ENCODE measurements at places on chromosomes 1 and 21.

DNA sequence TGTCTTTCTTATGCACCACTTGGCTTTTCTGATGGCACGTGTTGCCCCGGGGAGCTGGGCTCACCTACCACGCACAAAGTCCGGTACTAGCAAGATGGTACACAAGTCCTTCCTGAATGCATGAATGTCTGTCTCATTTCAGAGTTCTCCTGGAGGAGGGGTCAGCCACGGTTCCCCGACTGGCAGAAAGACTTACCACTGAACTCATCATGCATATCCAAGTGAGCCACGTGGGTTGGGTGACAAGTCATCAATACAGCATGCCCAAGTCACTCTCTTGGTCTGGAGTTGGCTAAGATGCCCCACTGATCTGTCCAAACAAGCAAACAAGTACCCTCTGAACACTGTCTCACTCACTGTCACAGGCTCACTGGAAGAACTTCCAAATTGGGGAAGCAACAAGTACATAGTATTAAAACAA is 28.6 kb upstream of the MX1 start:
- DNase-seq: no peak

DNA sequence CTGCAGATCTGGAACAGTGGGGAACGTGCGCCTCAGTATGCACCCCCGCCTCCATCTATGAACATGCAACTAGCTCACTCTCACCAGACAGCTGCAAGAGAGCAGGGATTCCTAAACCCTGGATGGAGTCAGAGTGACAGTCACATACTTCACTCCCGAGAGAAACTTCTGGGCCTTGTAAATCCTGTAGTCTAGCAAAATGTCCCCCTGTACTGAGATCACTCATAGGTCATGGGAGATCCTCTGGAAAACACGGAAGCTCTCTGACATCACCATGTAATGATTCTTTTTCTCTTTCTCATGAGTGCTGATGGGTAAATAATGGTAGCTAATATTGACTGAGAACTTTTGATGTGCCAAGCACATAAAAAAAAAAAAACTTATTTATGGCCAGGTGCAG is 23.4 kb upstream of the TARDBP start:
- DNase-seq: no peak

DNA sequence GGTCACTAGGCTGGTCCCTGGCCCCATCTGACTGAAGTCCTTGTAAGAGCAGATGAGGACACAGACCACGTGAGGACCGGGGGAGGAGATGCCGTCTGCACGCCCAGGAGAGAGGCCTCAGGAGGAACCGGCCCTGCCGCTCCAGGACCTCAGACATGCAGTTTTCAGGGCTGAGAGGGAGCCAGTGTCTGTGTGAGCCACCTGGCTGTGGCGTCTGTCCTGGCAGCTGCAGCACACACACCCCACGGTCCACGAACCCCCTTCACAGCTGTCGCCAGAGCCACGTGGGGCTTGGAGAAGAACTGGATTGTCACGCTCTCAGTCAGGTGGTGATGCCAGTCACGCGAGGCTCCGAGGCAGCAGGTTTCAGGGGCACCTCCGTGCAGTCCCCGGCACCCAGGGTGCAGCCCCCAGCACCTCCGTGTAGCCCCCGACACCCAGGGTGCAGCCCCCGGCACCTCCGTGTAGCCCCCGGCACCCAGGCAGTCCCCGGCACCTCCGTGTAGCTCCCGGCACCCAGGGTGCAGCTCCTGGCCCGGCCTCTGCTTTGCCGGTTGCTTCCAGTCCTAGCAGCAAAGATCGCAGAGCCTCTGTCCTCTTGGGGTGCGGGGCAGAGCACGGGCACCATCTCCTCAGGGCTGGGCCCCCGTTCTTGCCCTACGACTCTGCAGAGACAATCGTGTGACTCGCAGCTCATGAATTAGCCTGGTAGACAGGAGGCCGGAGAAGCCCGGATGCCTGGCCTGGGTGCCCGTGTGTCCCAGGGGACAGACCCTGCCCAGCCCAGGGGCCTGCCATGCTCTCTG is 19.0 kb upstream of the SUMO3 start:
- DNase-seq: no peak

GRCh38 chr21:37009740-37010341 is 3.3 kb downstream of the RIPPLY3 start:
- peak; percentile 78 for DNase-seq

GRCh38 chr1:98201666-98202081 is 280.8 kb upstream of the DPYD start:
- DNase-seq: no peak

DNA sequence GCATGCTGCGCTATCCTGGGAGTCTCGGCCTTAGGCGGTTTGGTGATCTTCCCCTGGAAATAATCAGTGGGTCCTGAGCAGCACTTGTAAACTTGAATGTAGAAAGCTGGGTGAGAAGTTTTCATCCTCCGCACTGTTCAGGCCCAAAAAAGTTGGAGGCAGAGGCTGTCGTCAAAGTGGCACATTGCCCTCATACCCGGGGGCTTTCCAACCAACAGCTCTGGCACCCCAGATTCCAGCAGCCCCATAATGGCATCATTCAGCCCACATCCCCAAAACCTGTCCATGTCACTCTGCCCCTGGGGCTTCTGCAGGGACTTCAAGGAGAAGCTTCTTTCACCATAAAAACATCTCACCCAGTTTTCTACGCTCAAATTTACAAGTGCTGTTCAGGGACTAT is 59.3 kb downstream of the TOR1AIP2 start:
- DNase-seq: no peak

GRCh38 chr21:31894457-31894856 is 21.6 kb downstream of the HUNK start:
- no peak for DNase-seq

DNA sequence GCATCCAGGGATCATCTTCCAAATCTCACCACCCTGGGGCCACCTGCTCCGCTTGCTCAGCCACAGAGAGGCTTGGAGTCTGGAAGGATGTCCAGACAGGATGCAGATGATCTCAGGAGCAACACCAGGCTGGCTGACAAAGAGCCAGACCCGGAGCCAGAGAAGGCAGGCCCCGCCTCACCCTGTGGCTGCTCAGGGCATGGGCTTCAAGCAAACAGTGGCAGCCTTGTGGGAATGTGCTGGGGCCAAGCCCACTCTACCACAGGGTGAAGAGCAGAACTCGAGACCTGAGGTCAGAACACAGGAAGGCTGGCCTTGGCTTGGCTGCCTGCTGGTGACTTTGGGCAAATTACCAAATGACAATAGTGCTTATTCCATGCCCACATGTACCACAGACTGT is 45.5 kb downstream of the MRPL37 start:
- no peak for DNase-seq

DNA sequence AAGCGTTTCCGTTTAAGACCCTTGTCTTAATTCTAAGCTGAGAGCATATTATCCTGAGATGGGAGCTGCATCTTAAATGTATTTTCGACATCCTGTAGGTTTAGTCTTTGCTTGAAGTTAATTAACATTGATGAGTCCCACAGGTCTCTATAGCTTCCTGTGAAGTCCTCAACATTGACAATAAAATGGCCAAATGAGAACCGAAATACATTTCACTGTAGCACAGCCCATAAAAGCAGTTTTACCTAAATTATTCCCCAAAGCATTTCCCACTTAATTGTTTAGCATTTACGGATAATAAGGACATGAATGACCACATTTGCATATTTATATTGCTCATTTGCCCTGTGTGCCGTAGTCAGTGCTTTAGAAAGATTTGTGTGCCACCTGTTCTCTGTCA is 116.4 kb downstream of the CRB1 start:
- DNase-seq: no peak

DNA sequence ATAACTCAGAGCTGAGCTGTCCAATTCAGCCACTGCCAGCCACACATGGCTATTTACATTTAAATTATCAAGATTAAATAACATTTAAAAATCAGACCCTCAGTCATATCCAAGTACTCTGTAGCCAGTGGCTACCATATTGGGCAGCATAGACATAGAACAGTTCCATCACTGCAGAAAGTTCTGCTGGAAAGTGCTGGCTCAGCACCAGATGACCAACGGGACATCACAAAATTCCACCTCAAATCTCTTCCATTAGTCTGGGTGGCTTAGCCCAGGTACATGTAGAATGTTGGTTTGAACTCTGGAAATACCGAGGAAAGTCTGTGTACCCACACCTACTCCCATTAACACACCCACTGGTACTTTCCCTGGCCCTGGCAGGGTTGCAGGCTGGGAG is 129.3 kb downstream of the ZSCAN20 start:
- DNase-seq: no peak

DNA sequence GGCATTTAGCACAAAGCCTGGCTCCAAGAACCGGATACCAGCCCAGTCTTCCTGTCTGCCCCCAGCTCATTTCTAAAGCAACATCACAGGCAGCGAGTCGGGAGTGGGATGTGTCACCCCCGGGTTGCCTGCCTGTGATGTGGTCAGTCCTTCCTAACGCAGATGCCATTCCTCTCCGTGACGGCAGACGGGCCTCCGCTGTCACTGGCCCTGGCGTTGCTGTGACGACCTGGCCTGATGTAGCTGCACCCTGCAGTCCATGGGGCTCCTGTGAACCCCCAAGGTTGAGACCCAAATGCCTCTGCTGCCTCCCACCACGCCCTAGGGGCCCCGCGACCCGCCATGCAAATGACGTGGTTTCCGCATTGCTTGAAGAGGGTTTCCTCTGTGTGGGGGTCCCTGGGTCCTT is 12.3 kb downstream of the TNFRSF1B start:
- DNase-seq: peak; percentile 85

- DNase-seq: no peak
These were observed 10.2 kb downstream of the C1orf94 start for GRCh38 chr1:34186741-34187494.

DNA sequence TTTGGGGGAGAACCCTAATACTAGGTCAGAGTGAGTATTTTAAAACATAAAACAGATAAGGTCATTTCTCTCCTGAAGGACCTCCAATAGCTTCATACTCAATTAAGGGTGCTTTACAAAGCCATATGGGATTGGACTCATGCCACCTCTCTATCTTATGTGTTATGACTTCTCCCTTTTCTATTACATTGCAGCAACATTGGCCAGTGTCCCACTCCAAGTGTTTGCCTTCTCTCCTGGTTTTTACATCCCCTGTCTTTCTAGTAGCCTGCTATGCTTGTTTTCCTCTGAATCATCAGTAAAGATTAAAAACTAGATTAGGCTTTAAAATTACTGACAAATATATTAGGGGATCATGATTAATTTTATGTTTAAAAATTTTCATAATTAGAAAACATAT is 66.6 kb downstream of the SCMH1 start:
- DNase-seq: no peak

GRCh38 chr1:178273707-178274410 is 180.0 kb downstream of the RASAL2 start:
- DNase-seq: no peak

GRCh38 chr1:211356723-211357407 is 30.2 kb downstream of the TRAF5 start:
- no peak for DNase-seq

GRCh38 chr1:222757646-222758268 is 20.8 kb downstream of the FAM177B start:
- DNase-seq: no peak

DNA sequence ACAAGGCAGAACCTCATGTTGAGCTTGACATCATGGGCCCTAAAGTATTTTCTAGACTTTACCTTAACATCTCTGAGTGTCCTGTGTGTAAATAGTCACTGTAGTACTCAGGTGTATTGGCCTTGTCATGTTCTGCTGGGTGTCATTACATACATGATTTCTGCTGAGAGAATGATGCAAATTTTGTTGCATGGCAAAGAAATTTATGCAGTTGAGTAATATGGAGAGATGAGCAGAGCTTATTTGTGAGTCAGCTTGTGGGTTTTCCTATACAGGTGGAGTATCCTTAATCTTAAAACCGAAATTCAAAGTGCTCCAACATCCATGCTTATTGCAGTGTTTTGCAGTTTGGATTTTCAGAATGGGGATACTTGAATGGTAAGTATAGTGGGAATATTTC is 36.6 kb downstream of the RGL1 start:
- DNase-seq: no peak

DNA sequence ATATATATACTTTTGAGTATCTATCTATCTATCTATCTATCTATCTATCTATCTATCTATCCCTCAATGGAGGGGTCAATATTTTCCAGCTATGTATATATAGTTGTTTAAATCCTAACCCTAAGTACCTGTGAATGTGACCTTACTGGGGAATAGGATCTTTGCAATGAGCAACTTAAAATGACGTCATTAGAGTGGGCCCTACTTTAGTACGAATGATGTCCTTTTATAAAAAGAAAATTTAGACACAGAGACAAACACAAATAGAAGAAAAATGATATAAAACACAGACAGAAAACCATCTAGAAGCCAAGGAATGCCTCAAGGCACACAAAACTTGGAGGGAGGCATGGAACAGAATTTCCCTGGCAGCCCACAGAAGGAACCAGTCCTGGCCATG is 2283.7 kb downstream of the NCAM2 start:
- no peak for DNase-seq

DNA sequence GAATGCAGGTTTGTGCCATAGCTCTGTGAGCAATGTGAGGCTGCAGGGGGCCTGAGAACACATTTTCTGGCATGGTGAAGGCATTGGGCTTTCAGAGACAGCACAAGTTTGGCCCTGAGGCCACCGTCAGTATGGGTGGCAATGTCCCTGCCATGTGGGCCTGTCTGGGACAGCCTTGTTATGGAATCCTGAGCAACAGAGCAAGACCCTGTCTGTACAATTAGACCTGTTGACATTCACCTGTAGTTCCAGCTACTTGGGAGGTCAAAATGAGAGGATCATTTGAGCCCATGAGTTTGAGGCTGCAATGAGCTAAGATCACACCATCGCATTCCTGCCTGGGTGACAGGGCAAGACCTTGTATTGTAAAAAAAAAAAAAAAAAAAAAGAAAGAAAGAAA is 35.6 kb downstream of the PRDM15 start:
- DNase-seq: no peak

GRCh38 chr21:42554251-42554961 is 40.8 kb downstream of the SLC37A1 start:
- no peak for DNase-seq

DNA sequence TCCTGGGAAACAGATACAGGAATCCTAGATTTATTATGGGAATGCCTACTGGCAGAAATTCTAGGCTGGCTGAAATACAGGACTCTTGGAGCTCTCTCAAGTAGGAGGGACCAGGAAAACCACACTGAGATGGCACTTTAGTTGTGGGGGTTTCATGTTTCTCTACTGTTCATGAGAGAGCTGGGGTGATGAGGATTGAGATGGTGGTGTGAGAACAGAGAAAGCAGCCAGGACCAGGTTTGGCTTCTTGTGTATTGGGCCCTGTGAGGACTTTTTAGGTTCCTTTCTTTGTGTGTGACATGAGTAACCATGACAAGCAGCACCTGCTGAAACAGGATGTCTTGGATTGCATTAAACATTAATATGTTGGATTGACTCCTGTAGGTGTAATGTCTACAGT is 4.9 kb downstream of the ARID1A start:
- DNase-seq: no peak

- no peak for DNase-seq
These were observed 2.3 kb upstream of the TCEA3 start for GRCh38 chr1:23426828-23427227.

DNA sequence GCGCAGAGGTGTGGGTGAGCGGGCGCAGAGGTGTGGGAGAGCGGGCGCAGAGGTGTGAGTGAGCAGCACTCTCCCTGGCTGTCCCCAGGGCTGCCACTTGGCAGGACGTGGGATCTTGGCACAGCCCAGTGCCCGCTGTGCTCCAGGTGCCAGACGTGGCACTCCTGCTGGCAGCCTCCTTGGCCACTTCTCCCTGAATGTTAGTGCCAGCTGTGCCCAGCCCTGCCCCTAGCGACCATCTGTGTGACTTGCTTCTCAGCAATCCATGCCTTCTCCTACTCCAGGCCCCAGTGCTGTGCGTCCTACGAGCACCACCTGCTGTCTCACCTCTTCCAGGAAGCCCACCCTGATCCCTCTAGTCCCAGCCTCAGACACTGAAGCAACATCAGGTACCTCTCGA is 30.5 kb downstream of the KRTAP10-1 start:
- DNase-seq: no peak

- DNase-seq: peak; percentile 28
These were observed 72.6 kb upstream of the TARDBP start for GRCh38 chr1:10939654-10940450.
